ENCODE measurements at places on chromosomes 3 and 15. TPM values are rescaled to one million over a fixed set of nuclear protein-coding genes. Genes with fewer than 3 reads are reported as not detected.

DNA sequence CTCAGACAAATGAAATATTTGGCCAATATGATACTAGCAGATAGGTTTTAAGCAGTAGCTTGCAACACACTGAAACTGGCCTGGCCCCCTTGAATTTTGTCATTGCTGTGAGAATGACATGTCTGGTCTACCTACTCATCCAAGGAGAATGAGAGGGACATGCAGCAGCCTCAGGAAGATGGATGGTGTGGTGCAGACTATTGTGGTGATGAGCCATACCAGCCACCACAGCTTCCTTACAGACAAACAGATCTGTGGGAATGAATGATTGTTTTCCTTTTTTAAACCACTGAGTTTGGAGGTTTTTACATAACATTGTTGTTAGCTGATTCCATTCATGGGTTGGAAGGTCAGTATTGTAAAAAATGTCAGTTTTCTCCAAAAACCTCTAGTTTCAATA, 133.7 kb upstream of the POU1F1 start:
- DNase-seq = no peak

The LMAN1L gene
- not detected for total RNA-seq

The ALG1L2 gene
- total RNA-seq = 5.2 TPM

- no peak for DNase-seq
Measured at GRCh38 chr3:27677565-27677964, 44.6 kb downstream of the EOMES start.

- DNase-seq = no peak
Measured at GRCh38 chr3:107208100-107208499, 169.1 kb upstream of the CCDC54 start.

- no peak for DNase-seq
Measured at GRCh38 chr15:73303636-73304035, 65.1 kb downstream of the HCN4 start.

The PLA2G4E gene
- total RNA-seq = not detected

GRCh38 chr3:188583341-188584161, 429.6 kb downstream of the LPP start:
- no peak for DNase-seq

DNA sequence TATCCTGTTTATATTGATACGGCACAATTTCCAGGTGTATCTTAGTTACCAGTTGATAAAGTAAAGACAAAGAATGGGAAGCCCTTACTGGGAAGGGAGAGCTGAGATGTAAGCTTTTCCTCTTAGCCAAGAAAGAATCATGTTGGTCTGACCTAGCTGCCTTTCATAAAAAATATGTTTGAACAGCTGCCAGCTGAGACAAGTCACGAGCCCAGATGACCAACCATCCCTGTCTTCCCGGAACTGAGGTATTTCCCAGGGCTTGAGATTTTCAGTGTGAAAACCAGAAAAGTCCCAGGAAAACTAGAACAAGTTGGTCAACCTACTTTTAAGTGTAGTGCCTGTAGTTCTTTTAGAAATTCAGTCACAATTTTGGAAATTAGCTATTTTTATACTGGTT, 3.6 kb upstream of the MYH15 start:
- DNase-seq = no peak

GRCh38 chr3:125349556-125350165, 25.5 kb downstream of the ZNF148 start:
- no peak for DNase-seq

The ATP13A5 gene
- total RNA-seq = not detected

The ZSCAN2 gene
- 21.8 TPM for total RNA-seq

DNA sequence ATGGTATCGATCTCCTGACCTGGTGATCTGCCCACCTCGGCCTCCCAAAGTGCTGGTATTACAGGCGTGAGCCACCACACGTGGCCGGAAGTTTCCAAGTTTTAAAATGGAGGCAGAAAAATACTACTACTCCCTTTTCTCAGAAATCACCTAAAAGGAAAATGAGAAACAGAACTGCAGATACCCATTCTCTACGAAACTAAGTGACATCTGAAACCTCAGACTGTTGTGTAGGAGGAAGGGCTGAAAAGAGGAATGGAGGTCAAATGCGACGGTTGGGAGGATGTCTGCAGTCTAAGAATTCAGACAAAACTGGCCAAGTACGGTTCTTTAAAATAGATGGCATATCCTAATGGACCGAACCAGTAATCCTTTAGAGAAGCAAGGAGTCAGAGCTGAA, 24.1 kb downstream of the WDR48 start:
- no peak for DNase-seq

The FBXO40 gene
- total RNA-seq = not detected

- peak; percentile 61 for DNase-seq
Measured at GRCh38 chr15:67783303-67783702, 42.0 kb upstream of the SKOR1 start.

The WNT7A gene
- not detected for total RNA-seq

The CRABP1 gene
- total RNA-seq = 91.0 TPM

The CIDEC gene
- total RNA-seq = not detected

The SLC6A6 gene
- total RNA-seq = 56.5 TPM

GRCh38 chr3:66856533-66856932, 141.6 kb upstream of the KBTBD8 start:
- DNase-seq = no peak

DNA sequence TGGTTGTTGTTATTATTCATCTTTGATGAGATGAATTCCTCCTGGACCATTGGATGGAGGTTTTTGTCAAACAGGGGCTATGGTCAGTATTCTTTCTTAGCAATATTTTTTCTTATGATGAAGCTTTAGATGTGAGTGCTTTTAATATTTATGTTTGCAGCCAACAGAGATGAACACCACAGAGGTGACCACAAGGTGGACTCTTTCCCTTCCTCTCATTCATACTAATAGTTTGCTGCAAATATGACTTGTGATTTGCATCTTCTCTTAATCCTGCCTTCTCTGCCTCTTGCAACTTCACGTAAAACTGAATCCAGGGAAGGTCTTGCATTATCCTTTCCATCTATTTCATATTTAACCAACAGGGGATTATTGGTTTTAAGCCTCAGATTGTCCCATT, 473.1 kb upstream of the UBE2E2 start:
- DNase-seq = no peak

The CPLX3 gene
- total RNA-seq = not detected

DNA sequence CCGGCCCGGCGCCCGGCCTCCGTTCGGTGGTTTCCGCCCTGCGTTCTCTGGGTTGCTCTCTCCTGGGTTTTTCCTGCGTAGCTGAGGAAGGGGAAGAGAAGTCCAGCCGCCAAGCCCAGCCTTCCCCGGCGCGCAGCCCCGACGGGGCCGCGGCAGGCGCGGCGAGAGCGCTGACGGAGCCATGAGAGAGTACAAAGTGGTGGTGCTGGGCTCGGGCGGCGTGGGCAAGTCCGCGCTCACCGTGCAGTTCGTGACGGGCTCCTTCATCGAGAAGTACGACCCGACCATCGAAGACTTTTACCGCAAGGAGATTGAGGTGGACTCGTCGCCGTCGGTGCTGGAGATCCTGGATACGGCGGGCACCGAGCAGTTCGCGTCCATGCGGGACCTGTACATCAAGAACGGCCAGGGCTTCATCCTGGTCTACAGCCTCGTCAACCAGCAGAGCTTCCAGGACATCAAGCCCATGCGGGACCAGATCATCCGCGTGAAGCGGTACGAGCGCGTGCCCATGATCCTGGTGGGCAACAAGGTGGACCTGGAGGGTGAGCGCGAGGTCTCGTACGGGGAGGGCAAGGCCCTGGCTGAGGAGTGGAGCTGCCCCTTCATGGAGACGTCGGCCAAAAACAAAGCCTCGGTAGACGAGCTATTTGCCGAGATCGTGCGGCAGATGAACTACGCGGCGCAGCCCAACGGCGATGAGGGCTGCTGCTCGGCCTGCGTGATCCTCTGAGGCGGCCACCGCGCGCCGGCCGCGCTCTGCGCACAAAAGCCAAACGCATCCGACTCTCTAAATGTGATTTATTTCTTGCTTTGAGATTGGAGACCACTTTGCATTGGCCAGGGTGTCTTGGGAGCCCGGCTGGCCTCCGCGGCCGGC, 727 bp downstream of the RAP2B start:
- peak; percentile 75 for DNase-seq

DNA sequence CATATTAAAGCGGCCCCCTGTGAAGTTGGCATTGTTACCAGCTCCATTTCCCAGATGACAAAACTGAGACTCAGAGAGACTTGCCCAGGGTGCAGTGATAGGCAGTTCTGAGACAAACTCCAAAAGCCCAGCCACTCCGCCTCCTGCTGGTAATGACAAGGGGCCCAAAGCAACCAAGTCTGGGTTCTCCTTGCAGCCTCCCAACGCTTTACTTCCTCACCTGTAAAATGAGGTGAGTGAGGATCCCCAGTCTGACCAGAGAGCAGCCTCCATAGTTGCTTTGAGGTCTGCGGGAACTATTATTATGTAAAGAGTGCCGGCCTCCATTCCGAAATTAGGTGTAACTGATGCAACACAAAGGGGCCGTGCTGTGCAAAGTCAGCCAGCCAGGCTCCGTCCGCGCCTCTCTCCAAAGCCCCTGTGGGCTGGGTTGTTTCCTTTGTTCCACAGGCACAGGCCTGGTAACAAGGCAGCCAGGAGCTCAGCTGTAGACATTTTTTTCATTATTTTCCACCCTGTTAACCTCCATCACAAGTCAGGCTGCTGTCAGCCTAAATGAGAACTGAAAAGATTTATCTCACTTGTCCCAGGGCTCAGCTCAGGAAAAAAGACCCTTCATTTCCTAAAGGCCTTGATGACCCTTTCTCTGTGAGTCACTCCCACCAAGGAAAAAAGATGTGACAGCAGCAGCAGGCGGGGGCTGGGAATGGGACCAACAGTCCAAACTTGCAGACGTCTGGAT, 139.1 kb upstream of the RAD18 start:
- DNase-seq = peak; percentile 88

DNA sequence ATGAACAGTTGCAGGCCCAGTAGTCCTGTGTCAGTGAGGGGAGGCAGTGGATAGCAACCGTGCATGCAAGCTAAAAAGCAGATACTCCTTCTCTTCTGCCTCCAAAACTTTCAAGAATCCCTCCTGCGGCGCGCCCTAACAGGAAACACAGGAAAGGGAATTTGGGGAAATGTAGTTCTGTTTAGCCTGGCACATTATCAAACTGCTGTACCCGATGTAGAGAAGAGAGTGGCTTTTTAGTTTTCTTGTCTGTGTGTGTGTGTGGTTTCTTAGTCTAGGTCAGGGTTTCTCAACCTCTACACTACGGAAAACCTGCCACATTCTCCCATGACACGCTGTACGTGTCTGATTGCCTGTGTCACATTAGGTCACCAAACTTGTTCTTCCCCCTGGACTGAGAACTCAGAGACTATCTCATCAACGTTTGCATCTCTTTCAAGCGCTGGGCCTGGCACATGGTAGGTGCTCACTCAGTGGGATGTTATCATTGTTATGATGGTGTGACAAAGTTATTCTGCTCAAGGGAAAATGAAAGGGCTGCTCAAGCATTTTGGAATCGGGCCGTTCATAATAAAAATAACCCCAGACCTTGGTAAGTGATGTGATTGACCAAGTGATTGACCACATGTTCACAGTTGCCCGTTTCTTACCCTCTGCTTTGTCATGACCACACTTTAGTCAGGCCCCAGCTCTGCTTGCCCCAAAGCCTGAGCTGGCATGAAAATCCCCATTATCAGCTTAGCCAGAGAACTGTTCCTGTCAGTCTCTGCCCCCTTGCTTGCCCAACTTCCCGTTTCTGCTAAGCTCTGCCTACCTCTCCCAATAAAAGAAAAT, 33.2 kb downstream of the TM4SF4 start:
- no peak for DNase-seq

DNA sequence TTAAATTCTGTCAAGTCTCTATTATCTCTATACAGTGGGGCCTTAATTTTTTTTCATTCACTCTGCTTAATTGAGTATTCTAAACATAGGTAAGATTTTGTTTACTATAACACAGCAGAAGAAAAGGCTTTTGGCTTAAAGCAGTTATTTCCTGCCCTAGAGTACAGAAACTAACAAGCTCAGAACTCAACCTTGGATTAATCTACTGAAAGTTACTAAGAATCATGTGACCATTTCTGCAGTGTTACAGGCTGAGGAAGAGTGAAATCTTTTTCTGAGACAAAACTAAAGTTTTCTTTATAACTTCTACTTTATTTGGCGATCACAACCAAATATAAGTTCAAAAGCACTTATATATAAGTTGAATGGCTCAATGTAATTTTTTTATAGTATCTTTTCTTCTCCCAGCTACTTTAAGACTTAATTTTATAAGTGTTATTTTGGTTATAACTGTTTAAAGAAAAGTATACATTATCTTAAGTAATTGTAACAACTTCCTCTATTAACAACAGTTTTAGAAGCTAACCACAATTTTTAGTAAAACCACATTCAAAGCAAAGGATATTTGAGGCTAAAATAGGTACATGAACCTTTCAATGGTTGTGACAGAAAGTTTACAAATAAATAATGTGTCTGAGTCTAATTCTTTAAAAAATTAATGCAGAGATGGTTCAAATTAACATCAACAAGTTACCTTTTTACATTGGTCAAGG, 240.6 kb upstream of the NAALADL2 start:
- no peak for DNase-seq

The OXTR gene
- total RNA-seq = 10.6 TPM

- no peak for DNase-seq
Measured at GRCh38 chr3:57998366-57999283, 9.6 kb upstream of the FLNB start.

DNA sequence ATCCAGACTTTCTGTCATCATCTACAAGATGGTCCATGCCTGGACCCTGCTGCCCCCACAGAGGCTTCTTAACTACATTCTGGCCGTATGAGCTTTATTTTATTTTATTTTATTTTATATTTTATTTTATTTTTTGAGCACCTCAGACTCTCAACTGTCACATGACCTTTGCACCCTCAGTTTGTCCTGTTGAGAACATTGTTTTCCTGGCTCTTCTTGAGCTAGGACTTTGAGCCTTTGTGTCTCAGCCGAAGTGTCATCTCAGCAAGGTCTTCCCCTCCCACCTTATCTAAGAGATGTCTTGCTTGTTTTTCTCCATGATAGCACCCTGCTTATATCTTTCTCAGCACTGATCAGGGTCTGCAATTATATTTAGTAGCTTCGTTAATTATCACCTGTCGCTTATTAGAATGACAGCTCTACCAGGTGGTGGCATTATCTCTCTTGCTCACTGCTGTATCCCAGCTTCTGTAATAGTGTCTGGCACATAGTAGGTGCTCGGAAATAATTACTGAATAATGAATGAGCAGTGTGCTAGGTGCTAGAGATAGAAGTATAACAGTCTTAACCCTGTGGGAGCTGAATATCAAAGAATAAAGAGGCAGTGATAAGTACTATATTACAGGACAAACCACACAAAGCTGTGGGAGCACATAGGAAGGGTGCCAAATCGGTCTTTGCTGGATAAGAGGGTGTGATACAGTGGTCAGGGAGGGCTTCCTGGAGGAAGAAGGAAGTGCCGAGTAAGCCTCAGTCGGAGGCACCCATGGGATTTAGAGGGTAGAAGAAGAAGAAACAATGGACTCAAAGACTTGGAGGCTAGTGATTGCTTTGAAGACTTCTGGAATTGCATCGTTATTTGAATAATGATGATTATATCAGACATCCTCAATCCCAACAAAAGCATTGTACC, 136.2 kb downstream of the ITPR1 start:
- DNase-seq = no peak

The ROBO1 gene
- total RNA-seq = 86.3 TPM
